Stimulated activated CD4-positive, alpha-beta T cell treated with anti-CD3 and anti-CD28 coated beads, Interleukin-12 subunit alpha, Interleukin-12 subunit beta, amount 100 ng/mL, for 4 hours (primary cell): ENCODE measurements at places on chromosomes 12 and 14.

DNA sequence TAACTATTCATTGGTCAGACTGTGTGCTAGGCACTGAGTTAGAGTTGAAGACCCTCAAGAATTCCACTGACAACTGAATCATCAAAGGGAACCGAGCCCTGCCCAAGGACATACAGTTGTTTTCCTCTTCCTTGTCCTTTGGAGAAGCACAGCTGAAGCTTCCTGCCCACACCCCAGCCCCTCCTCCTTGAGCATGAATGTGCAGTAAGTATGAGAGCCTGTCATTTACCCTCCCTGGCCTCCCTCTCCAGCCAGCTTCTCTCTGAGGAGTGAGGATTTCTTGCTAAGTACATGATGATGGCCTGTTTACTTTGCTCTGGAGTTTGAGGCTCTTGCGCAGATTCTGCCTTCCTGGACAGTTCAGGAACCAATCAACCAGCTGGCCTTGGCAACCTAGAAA is 235.2 kb downstream of the CACNA1C start:
- DNase-seq = no peak

DNA sequence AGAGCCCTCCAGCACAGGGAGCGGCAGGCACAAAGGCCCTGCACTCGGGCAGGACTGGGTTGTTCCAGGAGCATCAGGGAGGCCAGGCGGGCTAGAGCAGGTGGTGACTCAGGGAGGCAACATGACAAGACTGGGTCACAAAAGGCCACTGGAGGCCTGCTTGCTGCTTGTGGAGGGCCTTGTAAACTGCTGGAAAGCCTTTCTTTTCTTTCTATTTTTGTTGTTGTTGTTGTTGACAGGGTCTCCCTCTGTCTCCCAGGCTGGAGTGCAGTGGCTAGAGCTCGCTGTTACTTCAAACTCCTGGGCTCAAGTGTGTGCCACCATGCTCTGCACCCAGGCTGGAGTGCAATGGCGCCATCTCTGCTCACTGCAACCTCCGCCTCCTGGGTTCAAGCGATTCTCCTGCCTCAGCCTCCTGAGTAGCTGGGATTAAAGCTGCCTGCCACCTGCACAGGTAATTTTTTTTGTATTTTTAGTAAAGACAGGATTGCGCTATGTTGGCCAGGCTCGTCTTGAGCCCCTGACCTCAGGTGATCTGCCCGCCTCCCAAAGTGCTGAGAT is 11.8 kb upstream of the RCOR1 start:
- no peak for DNase-seq

- DNase-seq = no peak
Measured at GRCh38 chr14:76695263-76695920, 65.9 kb upstream of the VASH1 start.

- DNase-seq = no peak
Measured at GRCh38 chr14:77108753-77109152, 10.7 kb downstream of the CIPC start.

GRCh38 chr12:28129031-28129430 is 61.2 kb upstream of the CCDC91 start:
- no peak for DNase-seq

DNA sequence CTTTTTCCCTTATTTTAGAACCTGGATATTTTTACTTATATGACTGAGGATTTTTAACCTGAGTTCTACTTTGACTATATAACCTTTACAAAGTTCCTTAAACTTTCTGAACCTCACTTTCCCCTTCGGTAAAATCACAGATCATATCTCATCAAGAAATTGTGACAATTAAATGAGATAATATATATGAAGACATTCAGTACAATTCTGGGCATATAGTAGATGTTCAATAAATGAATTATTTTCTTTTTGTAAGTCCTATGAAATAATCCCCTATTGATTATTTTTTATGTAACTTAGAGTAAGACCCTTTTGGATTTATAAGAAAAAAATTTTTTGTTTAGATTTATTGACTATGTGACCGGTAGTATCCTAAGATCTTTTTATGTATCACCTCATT is 17.6 kb upstream of the FAM177A1 start:
- no peak for DNase-seq

DNA sequence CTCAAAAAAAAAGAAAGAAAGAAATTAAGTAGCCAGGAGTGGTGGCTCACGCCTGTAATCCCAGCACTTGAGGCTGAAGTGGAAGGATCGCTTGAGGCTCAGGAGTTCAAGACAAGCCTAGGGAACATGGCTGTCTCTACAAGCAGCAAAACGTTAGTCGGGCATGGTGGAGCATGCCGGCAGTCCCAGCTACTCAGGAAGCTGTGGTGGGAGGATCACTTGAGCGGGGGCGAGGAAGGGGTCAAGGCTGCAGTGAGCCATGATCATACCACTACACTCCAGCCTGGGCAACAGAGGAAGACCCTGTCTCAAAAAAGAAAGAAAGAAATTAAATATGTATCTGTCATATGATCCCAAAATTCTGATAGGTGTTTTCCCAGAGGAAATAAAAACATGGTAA is 5.3 kb downstream of the RAD52 start:
- no peak for DNase-seq

- DNase-seq = no peak
Measured at GRCh38 chr14:68871392-68871791, 78.5 kb upstream of the ZFP36L1 start.

DNA sequence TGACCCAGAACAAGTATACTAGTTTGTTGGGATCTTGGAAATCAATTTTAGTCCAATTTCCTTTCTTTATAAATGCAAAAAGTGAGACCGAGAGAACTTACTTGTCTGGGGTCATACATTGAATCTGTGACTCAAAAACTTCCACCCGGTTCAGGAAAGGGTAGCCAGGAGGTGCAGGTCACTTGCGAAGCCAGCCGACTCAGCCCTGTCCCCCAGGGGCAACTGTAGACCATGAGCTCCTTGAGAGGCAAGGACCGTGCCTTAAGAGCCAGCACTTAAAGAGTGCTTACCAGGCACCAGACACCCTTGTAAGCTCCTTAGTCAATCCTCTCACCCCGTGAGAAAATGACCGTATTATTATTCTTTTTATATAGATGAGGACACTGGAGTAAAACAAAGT is 505 bp upstream of the BCDIN3D start:
- DNase-seq = no peak

- no peak for DNase-seq
Measured at GRCh38 chr12:37672655-37673260, 643.8 kb upstream of the ALG10B start.

DNA sequence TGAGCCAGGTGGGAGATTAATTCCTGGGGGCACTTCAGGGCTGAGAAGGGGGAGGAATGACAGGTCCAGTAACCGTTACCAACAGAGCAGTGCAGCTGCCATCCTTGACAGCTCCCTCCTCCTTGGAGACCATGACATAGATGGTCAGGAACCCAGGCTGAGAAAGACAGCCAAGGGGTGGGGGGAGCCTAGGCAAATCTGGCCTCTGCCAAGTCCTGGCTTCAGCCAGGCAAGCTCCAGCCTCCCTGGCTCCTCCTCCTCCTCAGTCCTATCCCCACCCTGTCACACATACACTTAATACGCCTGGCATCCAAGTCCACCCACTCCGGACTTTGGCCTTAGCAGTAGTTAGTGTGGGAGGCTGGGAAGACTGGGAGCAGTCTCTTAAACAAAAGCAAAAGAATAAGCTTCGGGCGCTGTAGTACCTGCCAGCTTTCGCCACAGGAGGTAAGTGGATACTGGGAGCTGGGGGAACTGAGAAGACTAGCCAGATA is at the start of gene RDH5:
RDH5 (plus strand) TSS at position 323 of the 494 bp plus-strand sequence. CDS start 792 bp downstream, outside the sequence.
- no peak for DNase-seq

- no peak for DNase-seq
Measured at GRCh38 chr14:21263284-21264024, 5.8 kb downstream of the HNRNPC start.

GRCh38 chr12:52903285-52903854 is 1.5 kb downstream of the KRT8 start:
- DNase-seq = peak; percentile 54

GRCh38 chr14:63297372-63298063 is 21.2 kb downstream of the GPHB5 start:
- no peak for DNase-seq

DNA sequence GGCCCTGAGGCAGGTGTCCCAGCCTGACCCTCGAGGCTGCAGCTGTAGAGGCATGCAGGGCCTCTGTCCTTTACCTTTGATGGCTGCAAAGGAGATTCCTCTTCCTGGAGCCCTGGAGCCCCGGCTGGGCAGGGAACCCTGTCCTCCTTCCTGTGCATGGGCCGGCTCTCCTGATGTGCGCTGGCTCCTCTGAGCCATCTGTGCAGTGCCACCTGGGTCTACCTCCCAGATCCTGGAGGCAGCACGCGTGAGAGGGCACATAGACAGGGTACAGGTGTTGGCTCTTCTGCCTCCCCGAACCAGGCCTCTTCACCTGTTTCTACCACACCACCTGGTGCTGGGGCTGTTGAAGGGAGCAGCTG is 115.1 kb downstream of the BEGAIN start:
- DNase-seq = no peak

- no peak for DNase-seq
Measured at GRCh38 chr12:89389755-89390661, 37.7 kb upstream of the DUSP6 start.

DNA sequence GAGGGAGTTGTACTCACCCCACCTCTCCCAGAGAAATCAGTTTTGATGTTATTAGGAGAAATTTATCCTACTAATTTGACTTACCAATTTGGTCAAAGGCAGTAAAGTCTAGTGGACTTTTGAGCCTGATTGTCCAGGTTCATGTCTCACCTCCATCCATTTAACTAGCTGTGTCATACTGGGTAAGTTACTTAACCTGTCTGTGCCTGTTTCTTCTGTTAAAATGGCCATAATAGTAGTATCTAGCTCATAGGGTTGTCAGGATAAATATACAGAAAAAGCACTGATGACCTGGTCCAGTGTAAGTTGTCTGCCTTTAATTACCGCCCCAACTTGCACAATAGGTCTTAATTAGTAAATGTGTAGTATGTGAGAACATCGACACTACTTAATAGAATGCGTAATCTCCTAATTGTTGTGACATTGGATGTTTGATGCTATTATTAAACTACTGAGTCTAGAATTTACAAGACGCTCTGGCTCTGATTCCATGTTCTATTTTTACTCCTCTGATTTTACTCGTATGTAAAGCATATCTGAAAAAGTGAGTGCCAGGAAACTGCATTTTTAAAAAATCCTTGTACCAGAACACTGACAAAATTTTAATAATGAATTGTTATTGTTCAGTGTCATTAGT is 1.5 kb downstream of the RAB21 start:
- DNase-seq = no peak

GRCh38 chr14:104341532-104342434 is 203.4 kb downstream of the KIF26A start:
- DNase-seq = no peak

- no peak for DNase-seq
Measured at GRCh38 chr12:131335456-131335855, 375.4 kb upstream of the SFSWAP start.

GRCh38 chr14:30156571-30156970 is 228.9 kb upstream of the PRKD1 start:
- DNase-seq = no peak

DNA sequence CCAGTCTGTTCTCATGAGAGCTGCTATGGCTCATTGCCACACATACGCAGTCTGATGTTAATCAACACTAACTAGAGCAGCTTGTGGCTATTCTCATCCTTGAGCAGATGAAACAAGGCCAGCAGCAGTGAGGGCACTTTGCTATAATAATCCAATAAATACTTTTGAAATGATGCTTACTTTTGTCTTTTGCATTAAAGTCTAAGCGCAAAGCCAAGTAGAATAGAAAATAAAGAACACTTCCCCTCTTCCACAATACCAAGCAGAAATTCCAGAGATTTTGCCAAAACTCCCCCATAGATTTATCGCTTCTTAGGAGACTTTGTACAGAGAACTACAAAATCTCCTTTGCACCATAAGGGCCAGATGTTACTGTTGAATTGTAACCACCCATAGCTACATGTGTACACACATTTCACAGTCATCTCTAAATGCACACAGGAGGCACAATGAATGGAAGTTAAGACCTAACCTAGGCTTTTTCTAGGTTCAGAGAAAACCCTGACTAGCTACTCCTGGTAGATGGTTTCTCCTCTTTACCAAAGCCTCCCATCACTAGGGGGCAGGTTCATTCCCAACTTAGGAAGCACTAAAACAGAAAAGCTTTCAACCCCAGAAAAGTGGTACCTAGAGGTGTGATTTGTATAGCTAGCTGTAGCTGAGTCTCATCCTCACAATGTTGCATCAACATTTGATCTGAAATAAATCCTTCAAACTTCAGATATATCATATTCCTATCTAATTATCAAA is 119.3 kb downstream of the HMGA2 start:
- no peak for DNase-seq

DNA sequence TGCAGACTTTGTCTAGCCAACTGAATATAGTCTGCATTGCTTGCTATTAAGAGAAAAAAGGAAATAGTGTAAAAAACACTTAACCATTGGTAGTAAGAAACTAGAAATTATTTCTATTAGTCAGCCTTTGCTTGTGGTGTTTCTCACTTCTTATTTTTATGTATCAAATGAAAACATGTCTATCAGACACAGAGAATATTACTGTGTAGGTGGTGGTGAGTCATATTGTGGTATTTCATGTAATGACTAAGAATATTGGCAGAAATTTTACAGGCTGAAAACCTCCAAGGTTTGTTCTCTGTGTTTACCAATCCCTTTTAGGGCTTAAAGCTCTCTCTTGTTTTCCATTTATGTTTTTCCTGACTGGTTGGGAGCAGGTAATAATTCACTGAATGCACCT is 87.2 kb downstream of the DAAM1 start:
- DNase-seq = no peak

GRCh38 chr12:102215992-102216691 is 18.5 kb upstream of the PMCH start:
- DNase-seq = no peak

- DNase-seq = no peak
Measured at GRCh38 chr14:54486685-54487084, 2.1 kb downstream of the GMFB start.

- no peak for DNase-seq
Measured at GRCh38 chr14:105746124-105746514, 219.7 kb downstream of the TMEM121 start.

- DNase-seq = no peak
Measured at GRCh38 chr12:1281683-1282366, 290.8 kb downstream of the ERC1 start.
